ENCODE measurements at places on chromosomes 13 and 19. TPM values are rescaled to one million over a fixed set of nuclear protein-coding genes. Genes with fewer than 3 reads are reported as not detected.

Gene IGSF23
- 0.30 TPM for total RNA-seq

Gene SOX1
- total RNA-seq = not detected

Gene SUPT20H
- total RNA-seq = 19.4 TPM

Gene CABP5
- total RNA-seq = not detected

Gene LRRC4B
- 0.27 TPM for total RNA-seq

Gene FXYD3
- total RNA-seq = not detected

Gene ZNF665
- 1.1 TPM for total RNA-seq

Gene CD33
- total RNA-seq = 2.0 TPM

Gene LATS2
- 26.3 TPM for total RNA-seq

Gene ATCAY
- not detected for total RNA-seq

Gene CBY2
- total RNA-seq = not detected

GRCh38 chr19:49746206-49746958 lies 16.7 kb downstream of the TSKS start:
- peak; percentile 79 for DNase-seq

GRCh38 chr13:66567899-66568612 lies 662.1 kb downstream of the PCDH9 start:
- no peak for DNase-seq

GRCh38 chr19:34017601-34018000 lies 154.7 kb upstream of the LSM14A start:
- no peak for DNase-seq

GRCh38 chr19:13974073-13974472 lies 21.8 kb downstream of the DCAF15 start:
- DNase-seq = no peak

GRCh38 chr19:49592486-49593232 lies 1.7 kb downstream of the PRR12 start:
- no peak for DNase-seq

DNA sequence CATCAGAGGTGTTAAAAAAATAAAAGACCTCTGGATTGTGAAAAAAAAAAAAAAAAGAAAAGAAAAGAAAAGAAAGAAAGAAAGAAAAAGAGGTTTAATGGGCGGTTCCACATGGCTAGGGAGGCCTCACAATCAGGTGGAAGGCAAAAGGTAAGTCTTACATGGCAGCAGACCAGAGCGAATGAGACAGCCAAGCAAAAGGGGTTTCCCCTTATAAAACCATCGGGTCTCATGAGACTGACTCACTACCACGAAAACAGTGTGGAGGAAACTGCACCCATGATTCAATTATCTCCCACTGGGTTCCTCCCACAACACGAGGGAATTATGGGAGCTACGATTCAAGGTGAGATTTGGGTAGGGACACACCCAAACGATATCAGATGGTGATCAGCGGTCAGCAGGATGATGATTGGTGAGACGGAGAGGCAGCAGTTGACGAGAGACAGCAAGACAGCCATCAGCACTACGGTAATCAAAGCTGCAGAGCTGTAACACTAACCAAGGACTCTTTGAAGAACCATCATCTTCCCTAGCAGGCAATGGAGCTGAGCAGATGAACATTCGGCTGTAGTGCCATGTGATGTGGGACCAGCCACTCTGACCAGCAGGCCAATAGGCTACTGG lies 3.9 kb upstream of the CD209 start:
- DNase-seq = no peak

DNA sequence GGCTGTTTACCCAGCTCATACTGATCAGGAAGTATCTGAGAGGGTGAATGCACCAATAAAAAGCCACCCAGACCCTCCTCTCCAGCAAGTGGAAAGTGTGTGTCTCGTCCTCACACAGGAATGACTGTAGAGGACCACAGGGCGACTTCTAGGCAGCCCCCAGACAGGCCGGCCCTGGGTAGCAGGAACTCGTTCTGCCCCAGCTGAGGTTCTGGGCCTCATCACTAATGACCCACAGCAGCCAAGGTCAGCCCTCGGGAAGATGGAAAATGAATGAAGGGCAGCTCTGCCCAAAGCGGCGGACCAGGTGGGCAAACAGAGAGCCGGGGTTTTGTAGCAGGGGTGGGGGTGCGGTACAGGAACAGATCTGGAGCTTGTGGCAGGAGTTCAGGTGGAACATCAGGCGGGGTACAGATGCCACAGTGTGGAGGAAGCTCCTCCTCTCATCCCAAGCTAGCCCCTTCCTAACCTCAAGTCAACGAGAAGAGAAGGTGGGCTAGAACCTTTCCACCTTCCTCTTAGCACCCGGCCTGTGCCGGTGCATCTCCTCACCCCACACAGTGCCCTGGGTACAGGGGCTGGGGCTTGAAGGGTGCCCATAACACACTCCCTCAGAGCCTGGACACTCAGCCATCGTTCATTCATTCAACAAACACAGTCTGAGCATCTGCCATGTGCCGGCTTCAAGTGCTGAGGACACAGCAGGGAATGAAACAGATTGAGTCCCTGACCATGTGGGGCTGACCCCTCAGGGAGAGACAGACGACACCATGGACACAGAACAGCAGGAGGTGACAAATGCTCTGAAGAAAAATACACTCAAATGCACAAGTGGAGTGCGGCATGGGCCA lies 36.2 kb downstream of the RFX2 start:
- no peak for DNase-seq

GRCh38 chr19:17393002-17393401 lies 994 bp downstream of the CCDC194 start:
- no peak for DNase-seq

DNA sequence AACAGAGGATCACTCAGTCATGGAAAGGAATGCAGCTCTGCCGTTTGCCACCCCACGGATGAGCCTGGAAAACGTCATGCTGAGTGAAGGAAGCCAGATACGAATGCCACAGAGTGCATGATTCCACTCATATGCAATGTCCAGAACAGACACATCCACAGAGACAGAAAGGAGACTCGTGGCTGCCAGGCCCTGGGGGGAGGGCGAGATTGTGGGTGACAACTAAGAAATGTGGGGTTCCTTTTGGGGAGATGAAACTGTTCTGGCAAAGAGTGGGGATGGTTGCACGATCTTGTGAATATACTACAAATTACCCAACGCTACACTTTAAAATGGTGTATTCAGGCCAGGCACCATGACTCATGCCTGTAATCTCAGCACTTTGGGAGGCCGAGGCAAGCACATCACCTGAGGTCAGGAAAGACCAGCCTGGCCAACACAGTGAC lies 27.2 kb upstream of the NAPA start:
- DNase-seq = no peak

DNA sequence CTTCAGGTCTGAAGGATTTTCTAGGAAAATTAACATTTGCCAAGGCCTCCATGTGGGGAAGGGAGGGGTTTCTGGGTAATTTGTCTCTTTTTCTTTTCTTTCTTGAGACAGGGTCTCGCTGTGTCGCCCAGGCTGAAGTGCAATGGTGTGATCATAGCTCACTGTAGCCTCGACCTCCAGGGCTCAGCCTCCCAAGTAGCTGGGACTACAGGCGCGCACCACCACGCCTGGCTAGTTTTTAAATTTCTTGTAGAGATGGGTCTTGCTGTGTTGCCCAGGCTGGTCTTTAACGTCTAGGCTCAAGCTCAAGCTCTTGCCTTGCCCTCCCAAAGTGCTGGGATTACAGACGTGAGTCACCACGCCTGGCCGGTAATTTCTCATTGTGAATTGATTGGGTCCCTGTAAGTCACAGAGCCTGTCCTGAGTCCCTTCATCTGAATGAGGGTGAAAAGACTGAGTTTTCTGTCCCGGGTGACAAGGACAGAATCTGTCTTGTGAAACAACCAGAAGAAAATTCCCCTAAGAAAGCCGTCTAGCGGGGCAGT lies 10.0 kb upstream of the SPC24 start:
- no peak for DNase-seq

DNA sequence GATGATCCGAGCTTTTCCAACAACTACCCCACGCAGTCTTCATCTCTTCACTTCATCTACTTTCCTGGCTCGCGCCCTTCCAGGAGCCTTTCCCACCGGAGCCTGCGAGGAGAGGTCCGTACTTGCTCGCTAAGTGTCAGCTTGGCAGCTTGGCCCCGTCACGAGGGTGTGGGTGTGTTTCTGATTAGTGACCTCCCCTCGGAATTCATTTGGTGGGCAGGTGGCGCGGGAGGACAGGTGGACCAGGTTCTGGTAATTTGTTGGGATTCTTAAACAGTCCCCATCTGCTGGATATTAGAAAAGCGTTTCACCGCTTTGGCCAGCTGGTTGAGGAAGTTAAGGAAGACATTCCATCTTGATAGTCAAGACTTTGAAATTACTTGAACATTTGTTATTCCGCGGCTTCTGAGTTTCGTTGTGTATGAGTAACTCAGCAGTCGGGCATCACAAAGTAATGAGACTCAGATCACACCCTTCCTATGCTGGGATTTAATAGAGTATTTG lies 515 bp downstream of the UFM1 start:
- DNase-seq = peak; percentile 73

DNA sequence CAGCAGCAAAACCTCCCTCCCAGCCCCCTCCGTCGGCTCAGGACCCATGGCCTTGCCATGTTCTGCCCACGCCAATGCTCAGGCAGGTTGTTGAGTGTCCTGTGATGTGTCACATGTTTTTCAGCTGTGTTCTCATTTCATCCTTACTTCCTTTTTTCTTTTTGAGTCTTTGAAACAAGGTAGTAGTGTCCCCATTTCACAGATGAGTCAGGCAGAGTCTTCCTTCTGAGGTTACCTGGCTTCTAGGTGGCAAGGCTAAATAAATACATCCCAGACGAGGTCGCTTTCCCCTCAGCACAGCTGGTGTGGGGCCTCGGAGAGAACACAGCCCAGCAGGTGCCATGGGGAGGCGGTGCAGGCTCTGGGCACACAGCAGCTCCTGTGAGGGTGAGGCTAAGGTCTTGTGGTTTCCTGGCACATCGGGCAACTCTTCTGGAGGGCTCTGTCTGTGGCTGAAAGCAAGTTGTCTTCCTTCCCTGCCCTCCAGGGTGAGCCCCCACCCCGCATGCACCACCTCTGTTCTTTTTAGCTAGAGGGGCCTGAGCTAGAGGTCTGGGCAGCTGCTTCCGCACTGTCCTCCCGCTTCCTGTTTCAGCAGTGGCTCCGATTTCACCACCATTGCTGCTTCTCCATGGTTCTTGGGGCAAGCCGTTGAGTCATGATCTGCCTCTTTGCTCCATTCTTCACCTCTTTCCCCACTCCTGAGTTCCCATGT lies 15.1 kb downstream of the PRAM1 start:
- DNase-seq = no peak

- DNase-seq = no peak
Measured at GRCh38 chr13:25153736-25154135, 18.4 kb downstream of the AMER2 start.

DNA sequence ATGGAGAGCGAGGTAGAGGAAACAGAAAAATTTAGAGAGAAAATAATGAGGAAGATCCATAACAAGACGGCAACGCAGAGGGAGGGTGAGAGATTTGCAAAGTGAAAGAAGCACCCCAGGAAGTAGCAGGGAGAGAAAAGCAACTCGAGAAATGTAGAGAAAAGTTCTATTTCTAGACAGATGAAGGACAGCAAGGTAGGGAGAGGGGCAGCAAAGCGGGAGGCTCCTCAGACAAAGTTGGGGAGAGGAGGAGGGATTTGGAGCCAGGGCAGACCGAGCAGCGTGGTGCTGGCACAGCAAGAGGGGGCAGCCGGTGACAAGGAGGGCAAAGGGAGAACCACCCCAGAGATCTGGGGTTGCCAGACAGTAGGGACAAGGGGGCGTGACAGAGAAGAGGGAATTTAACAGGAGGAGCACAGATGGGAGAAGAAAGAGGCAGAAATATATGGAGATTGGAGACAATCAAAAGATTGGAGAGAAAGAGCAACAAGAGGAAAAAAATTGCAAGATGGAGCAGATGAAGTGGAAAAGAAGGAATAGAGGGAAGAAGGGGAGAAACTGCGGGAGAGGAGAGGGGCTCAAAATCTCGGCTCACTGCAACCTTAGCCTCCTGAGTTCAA lies 989 bp downstream of the ZNF766 start:
- DNase-seq = no peak

DNA sequence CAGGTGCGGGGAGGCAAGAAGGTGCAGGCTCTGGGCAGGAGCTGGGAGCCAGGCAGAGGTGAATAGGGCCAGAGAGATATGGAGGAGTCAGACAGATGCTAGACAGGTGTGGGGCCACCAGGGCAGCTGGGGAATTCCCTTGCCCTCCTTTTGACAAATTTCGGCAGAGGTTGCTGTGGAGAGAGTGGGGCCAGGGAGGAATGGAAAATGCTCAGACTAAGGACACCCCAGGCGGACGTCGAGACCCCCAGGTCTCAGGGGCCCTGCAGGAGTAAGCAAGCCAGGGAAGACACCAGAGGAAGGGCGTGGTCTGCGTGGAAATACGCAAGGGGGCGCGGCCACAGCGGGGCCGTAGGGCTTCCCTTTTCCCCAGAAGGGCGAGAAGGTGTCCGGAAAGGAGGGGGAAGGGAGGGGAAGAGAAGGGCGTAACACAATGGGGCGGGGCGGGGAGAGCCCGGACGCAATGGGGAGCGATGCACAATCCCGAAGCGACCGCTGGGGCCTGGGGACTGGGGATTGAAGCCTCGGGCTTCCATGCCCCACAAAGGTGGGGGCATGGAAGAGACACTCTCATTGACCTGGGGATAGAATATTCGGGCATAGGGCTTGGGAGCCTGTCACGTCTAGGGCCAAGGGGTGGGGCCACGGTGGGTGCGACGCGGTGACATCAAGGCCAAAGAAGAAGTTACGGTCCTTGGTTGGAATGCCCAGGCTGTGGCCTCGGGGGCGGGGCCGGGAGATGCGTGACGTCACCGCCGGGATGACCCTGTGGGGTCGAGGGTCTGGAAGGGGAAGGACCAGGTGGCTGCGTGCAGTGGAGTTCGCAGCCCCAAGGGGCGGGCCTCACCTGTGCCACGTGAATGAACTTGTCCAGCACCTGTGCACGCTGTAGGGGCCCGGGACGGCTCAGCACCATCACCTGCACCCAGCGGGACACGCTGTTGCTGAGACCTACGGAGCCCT lies 8.2 kb downstream of the RASGRP4 start:
- peak; percentile 80 for DNase-seq

- DNase-seq = no peak
Measured at GRCh38 chr19:40598918-40599307, 2.3 kb upstream of the LTBP4 start.

- DNase-seq = no peak
Measured at GRCh38 chr13:76684336-76684735, 201.9 kb downstream of the KCTD12 start.

DNA sequence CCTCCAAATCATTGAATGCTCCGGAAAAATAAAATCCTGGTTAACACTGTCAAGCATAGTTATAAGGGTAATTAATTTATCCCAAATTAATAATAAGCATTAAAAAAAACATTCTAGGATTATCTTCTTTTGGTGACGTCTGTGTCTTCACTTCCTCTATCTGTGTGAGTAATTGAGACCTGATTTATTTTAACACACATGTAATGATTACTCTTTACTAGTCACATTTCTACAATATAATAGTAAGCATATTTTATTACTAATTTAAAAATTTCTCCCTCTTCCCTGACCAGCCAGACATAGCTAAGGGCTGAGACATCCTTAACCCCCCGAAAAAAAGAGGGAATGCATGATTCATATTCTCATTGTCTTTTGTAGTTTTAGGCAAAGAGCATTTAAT lies 2.3 kb downstream of the FNDC3A start:
- no peak for DNase-seq

DNA sequence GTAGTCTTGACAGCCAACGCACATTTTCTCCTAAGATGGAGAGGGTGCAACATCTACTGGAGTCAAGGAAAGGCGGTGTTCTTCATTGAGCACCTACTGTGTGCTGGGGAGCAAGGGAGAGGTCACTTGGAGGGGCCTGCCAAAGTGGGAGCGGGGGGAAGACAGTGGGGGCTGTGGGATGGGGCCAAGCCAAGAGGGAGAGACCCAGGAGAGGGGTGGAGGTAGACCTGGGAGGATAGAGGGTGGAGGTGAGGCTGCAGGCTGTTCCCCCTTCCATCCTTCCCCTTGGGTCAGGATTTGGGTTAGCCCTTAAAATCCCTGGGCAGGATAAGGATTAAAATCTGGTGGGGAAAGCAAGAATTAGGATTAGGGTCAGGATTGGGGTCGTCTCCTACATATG lies 1.7 kb upstream of the PLPP2 start:
- peak; percentile 18 for DNase-seq
